Fibroblast of skin of scalp (primary cell): ENCODE measurements at places on chromosomes 5 and 9.

DNA sequence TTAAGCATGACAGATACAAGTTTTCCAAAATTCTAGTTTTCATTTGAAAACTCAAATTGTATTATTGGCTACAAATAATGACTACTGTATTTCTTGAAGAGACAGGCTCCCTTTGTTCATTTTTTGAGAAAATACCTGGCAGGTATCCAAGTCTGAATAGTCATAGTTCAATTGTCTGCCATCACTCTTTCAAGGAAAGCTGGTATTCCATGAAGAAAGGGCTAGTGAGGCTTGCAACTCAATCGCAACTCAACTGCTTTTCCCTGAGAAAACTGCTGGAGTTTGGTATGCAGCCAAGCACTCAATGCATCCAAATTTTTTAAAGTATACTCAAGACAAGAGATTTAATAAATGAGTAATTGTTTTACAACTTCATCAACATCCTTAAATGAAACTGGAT is 61.4 kb upstream of the TRIO start:
- peak; percentile 56 for DNase-seq

GRCh38 chr9:134546246-134546731 is 95.3 kb upstream of the COL5A1 start:
- peak; percentile 97 for DNase-seq

DNA sequence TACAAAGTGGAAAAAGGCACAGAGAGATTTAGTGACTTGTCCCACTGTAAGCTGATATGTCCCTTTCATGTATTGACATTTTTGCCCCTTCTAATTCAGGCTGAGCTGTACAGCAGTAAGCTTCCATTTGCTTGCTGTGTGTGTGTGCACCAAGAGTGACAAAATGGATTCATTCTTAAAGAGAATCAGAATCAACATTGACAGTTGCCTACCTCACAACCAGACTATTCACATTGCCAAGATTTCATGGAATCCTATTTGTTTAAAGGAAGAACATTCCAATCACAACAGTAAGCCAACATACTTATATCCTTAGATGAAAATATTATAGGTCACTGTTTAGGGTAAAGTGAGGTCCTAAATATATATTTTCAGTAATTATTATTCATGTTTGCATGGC is 102.6 kb downstream of the TMEM232 start:
- peak; percentile 69 for DNase-seq

- no peak for DNase-seq
Measured at GRCh38 chr5:20335978-20336377, 348.0 kb upstream of the CDH18 start.

GRCh38 chr5:178304761-178305645 is 72.4 kb upstream of the PHYKPL start:
- DNase-seq = no peak

GRCh38 chr5:110951373-110951791 is 120.1 kb upstream of the TSLP start:
- DNase-seq = no peak

DNA sequence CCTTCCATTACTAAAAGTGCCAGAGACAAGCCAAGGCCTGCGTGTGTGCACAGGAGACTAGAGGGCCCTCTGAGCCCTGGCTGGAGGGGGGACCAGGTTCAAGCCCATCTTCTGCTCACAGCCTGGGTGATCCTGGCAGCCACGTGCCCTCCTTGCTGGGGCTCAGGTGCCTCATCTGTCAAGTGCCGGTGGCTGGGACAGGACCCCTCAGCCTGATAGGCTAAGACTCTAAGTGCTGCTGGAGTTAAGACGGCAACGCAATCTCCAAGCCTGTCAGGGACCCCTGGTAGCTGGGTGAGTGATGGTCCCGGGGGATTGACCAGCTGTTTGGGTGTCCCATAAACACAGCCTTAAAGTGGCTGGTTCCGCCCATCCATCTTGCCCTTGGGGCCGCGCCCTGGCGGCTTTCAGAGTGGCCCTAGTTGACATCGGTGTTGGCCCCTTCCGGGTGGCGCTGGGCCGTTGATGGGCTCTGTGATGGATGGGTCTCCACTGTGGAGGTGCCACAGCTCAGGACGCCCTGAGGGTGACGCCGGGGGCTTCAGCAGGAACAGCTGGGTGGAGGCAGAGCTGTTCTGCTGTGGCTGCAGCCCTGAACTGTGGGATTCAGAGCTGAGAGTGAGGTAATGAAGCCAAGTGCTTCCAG is 136.2 kb downstream of the BARX1 start:
- DNase-seq = no peak

- peak; percentile 35 for DNase-seq
Measured at GRCh38 chr5:31196309-31196708, 2.8 kb downstream of the CDH6 start.

GRCh38 chr5:125776656-125777139 is 646.5 kb upstream of the GRAMD2B start:
- DNase-seq = no peak

GRCh38 chr5:36599986-36600779 is 6.2 kb upstream of the SLC1A3 start:
- DNase-seq = peak; percentile 75

DNA sequence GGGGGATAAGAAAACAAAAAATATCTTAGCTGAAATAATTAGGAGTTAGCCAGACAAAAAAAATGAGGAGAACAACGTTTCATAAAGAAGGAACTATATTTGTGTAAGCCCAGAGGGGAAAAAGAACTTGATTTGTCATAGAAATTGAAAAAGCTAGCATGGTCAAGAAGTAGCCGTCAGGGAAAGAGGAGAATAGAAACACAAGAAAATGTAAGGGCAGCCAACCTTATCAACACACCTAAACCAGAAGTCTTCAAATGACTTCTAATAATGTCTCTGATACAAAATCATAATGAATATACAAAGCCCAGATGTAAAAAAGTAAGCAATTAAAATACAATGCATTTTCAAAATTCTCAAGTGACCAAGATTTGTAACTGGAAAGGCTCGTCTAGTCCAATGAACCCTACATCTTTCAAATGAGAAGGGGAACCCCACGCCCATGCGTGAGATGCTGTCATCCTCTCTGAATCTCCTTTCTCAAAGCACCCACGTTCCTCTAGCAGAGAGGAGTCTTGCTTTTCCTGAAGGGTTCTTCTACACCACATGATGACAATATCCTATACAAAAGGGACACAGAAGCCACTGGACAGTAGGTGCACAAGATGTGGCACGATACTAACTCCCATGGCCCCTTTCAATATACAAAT is 103.7 kb downstream of the ARL15 start:
- no peak for DNase-seq

- DNase-seq = peak; percentile 15
Measured at GRCh38 chr5:112036206-112036605, 279.2 kb upstream of the NREP start.

DNA sequence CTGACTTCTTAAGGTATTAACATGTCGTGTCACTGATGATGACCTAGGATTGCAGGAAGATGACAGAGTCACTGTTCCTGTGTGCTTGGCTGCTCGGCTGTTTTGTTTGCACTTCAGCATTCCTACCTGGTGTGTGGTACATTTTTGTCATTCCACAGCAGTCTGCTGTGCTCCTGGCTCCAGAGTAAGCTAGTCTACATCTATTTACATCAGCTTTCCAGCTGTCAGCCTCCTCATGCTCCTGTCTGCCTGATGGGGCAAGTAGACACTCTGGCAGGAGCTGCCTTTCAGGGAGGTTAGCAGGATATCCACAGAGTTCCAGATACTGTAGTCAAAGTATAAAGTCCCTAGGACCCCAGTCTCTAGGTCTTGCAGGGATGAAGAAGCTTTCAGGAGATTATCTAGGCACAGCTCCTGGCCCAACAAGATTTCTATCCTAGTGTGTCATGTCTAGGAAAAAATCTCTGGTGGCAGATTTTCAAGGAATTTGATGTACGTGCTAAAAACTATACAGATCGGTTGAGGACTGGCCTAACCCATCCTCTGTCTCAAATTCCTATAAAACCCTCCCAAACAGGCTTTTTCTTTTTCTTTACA is 28.4 kb downstream of the RUSC2 start:
- DNase-seq = peak; percentile 98

DNA sequence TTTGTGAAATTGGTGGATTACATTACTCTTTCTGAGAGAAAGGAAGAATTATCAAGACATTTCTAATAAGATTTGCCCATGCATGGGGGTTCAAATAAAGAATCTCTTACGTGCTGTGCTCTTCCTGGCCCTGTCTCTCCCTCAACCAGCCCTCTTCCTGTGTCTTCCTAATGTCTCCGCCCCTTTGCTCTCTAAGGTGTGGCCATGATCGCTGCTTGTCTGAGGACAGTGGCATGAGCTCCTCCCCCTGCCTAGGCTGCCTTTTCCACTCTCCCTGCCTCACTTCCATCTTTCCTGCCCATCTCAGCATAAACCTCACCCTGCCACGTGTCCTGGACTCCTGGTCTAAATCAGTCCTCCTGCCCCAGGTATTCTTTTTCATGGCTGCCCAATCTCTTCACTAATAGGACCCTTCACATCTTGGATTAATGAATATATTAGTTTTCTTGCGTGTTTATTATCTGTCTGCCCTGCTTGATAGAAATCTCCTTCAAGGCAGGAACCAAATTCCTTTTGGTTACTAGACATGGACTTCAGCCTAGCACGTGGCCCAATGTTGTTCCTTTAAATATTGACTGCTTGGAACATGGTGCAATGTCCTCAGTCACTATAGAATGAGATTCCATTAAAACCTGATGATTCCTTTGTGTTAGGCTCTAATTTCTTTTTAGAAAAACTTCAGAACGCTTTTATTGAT is 122.3 kb downstream of the MTRR start:
- DNase-seq = no peak

DNA sequence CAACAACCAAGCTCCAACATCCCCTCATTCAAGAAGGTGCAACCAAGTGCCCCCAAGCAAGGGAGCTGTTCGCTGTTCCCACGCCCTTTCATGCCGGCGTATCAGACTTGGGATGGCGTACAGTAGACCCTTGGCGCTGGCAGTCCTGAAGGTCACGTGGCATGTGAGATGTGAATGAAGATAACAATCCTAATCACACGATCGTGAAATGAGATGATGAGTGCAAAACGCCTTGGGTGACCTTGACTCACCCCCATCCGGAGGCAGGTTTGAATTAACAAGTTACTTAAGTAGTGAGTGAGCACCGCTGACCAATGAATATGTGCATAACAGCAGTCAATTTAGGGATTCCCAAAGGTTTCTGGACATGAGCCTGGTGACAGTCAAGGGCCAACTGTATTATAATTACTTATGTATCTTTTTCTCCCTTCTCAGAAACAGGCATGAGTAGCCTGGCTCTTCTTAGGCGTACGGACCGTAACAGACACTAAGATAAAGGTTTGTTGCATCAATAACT is 150.2 kb downstream of the TTLL11 start:
- DNase-seq = no peak

DNA sequence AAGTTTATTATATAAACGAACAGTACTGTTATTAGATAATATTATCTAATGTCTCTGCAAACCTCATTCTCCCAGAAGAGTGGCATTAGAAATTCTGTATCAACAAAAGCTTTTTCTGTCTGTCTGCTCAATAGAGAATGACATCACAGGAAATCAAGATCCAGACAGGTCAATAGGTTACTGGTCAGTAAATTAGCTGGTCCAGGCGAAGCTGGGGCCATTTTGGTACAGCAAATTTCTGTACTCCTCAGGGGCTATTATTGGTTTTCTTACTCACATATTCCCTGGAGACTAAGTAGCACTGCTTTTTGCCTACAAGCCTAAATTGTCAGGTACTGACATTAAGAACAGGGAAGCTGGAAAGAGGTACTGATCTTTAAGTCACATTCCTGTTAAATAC is 80.5 kb downstream of the PLPP1 start:
- no peak for DNase-seq

GRCh38 chr5:79746642-79747569 is 57.3 kb downstream of the CMYA5 start:
- DNase-seq = no peak

GRCh38 chr5:137336565-137337120 is 162.5 kb downstream of the SPOCK1 start:
- DNase-seq = no peak

DNA sequence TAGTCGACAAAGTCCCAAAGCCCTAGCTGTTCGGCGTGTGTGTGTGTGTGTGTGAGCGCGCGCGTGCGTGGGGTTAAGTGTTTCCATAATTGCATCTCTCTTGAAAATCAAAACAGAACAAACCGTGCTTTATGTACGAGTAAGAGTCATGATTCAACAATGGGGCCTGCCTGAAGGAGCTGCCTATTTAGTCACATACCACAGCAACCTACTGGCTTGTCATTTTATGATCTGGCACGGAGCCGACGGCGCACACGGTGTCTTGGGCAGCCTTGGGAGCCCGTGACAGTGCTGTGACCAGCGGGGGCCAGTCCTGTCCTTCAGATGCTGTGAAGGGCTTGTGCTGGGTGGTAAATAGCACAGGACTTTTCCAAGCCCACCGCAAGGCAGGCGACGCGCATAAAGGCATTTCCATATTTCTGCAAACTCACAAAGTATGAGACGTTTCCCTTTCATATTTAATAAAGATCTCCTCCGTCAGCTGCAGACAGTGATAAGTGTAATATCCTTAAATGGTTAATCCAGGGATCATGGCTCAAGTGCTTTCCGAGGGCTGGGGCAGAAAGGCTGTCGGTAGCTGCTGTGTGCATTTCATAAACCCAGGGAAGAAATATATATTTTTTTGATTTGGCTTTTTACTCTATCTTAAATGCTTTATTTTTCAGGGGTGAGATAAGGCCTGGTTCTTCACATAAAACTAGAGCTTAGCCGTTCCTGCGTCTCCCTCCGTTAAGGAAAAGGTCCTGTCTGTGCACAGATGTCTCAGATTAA is 270.2 kb upstream of the IRX1 start:
- peak; percentile 35 for DNase-seq

DNA sequence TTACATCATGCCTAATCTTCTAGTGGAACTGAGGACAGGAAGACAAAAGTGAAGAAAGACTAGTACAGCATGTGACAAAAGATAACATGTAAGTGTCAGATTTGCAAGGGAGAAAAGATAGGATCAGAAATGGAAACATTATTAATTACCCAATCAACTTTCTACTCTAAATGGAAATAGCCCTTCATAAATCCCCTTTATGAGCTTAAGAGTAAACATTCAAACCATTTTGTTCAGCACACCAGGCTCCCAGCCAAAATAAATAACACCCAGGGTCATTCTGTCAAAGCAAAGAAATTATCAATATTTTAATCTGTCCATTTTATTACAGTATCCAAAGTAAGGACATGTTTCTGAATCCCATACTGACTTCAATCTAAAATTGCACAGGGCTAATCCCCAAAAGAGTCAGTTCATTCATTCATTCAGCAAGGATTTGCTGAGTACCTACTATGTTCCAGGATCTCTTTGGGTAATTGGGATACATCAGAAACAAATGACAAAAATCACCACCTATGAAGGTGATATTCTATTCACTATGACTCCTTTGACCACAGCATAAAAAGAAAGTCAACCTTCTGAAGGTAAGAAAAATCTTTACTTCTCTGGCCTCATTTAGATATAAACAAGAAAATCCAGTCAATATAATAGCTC is 5.3 kb downstream of the PRELID2 start:
- no peak for DNase-seq

- DNase-seq = no peak
Measured at GRCh38 chr5:7395432-7395946, 449 bp upstream of the ADCY2 start.

DNA sequence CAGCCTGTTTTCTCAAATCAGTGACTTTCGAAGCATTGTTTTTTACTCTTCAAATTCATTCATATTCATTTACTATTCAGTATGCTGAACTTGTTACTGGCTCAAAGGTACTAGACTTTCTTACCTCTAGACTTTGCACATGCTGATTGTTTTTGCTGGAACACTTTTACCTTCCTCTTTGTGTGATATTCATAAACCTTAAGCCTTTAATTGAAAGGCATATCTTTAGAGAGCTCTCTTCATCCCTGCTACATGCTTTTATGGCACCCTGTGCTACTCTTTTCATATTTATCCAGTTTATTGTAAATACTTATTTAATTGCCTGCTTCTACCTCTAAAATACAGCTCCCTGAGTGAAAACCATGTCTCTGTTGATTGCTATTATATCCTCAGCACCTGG is 48.7 kb upstream of the LRRC19 start:
- DNase-seq = no peak
